ENCODE measurements at places on chromosomes 5 and 9.

DNA sequence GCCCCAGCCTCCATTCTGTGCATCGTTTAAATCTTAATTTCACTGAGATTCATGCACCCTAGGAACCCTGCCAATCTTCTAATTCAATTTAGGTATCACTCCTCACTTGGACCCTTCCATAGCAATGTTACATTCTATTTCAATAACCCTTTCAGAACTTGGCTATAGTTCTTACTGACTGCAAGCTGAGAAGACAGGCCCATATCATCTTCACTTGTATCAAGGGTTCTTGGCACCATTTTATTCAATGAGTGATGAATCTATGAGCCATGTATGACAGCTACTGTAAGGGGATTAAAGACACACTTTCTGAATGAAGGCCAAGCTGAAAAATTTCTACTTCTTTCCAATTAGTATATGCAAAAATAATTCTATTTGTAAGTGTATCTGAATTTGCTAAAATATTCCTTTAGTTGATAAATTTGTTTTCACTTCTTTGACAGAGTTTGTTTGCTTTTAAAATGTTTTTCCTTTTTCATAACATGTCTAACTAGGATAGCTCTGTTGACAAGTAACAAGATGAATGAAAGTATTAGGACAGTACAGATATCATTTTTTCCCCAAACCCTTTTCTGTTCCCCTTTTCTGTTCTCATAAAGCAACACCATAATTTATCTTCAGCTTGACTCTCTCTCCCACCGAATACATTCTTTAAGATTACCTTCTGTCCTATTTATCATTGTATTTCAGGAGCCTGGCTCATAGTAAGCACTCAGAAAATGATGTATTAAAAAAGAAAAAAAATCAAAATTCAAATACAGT, 9.6 kb downstream of the ITGA2 start:
- no peak for DNase-seq

- DNase-seq: no peak
Measured at GRCh38 chr5:50318220-50318619, 122.9 kb downstream of the EMB start.

DNA sequence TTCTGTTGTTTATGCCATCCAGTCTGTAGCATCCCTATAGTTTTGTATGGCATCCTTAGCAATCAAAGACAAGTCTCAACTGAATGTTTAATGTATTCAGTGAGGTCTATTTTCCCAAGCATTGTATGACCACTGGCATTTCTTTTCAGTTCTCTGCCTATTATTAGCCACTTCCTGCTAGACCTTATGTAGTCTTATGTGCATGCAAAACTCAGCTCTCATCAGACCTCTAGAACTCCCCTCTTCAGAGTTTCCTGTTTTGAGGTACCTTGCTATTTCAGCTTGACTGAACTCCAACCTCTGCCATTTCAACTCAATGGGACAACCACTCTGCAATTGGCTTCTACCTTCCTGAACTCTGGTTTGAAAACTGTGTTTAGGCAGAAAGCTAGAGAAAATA, 113.2 kb downstream of the SLC25A46 start:
- no peak for DNase-seq

GRCh38 chr9:113742878-113743277, 133.2 kb upstream of the ZNF618 start:
- DNase-seq: no peak

- peak; percentile 96 for DNase-seq
Measured at GRCh38 chr9:137551264-137552021, at the start of gene MRPL41. Gene MRPL41 (plus strand): TSS chr9:137551879. CDS start chr9:137552082, 203 bp downstream.

DNA sequence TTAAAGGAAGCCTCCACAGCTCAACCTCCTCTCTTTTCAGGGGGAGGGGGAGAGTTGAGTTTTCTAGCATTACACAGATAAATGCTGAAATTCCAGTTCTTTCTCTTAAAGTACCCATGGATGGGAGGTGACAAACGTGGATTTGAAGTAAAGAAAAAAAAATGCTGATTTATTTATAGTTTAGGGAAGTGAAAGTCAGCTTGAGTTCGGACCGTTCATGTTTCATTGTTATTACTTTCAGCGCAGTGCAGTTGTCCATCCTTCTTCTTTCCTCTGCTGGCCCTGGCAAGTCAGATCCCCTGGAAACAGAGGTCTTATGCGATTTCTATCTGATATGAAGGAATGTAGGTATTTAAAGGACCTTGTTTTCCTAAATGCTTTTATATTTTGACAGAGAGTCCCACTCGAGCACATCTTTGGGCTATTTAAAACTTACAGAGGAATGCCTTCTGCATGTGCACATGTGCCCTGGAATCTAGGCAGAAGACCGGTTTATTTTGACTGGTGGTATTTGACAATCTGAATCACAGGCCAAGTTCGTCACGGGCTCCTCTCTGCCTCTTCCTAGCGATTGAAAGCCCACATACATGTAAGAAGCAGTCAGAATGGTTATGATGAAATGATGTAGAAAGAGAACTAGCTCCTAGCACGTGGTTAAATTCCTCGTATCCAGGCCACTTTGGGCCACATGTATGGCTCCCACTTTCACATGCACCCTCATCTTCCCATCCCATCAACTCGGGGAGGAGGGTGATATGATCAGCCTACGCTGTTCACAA, 385.2 kb upstream of the KLF4 start:
- no peak for DNase-seq

DNA sequence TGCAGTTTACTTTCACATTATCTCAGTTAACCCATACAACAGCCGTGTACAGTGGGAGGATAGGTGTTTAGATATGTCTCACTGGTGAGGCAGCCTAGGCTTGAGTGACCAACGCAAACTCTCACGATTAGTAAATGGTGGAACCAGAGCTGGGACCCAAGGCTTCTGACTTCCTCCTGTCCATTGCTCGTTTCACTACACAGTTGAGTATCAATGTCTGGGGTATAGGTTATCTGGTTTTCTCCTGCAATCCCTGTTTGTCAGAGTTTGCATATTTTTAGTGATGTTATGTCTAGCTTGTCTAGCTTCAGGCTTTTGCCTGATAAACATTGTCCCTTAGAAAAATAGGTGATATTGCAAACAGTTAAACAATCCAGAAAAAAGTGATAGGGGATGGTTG, 62.6 kb downstream of the NUP214 start:
- no peak for DNase-seq

- no peak for DNase-seq
Measured at GRCh38 chr5:92494508-92494907, 1086.5 kb downstream of the NR2F1-AS1 start.

DNA sequence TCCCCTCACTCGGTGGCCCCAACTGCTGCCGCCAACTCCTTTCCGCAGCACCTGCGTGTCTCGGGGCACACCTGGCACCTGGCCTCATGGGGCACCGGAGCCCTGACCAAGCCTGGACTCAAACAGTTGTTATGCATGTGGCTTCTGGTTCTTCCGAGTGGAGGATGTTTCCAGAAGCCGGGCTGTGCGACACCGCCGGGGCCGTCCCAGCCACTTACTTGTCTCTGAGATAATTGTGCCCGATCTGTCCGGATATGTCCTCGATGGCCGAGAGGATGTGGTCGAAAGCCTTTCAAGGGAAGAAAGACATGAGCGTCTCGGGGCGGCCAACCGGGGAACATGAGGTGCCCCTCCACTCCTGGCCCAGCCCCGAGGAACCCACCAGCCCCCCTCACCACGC, 38.4 kb downstream of the EXOC3 start:
- no peak for DNase-seq

DNA sequence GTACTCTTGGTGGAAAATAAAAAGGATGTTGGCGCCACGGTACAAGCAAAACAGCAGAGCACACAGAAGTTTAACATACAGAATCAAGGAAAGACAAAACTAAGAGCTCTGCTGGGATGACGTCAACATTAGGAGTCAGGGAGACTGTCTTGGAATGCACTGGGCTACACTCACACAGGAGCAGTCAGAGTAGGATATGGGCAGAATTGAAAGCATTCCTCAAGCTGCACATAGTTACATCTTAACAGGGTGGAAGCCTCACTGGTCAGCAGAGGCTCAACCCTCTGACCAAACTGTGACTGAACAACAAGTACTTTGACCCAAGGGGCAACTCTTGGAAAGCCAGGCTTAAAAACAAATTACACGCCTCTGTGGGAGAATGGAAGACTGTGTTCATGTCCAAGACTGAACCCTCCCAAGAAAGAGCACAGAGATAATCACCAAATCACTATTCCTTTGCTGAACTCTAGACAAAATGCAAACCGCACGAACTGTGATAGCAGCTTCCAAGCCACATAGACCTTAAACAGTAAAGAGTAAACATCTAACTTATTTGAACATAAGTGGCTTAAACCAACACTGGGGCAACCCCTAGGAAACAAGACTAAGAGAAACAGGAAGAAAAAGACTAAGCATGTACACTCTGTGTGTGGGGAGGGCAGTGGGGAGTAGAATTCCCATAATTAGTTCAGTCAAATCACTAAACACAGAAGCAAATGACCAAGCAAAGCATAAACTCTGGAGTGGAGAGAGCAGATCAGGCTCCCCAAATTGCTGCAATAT, 772.7 kb downstream of the PRELID2 start:
- DNase-seq: no peak

Data from brain (organoid and tissue), 16 donors.